ENCODE measurements at places on chromosomes 3 and 15. TPM values are rescaled to one million over a fixed set of nuclear protein-coding genes. Genes with fewer than 3 reads are reported as not detected.
A peak's percentile ranks its signal among the peaks of the same experiment; 100 is the strongest.

CHP1 gene
- 388 TPM for total RNA-seq

ERICH6 gene
- not detected for total RNA-seq

C3orf20 gene
- 0.08 TPM for total RNA-seq

SYNPR gene
- not detected for total RNA-seq

CCR4 gene
- total RNA-seq = 0.69 TPM

DNA sequence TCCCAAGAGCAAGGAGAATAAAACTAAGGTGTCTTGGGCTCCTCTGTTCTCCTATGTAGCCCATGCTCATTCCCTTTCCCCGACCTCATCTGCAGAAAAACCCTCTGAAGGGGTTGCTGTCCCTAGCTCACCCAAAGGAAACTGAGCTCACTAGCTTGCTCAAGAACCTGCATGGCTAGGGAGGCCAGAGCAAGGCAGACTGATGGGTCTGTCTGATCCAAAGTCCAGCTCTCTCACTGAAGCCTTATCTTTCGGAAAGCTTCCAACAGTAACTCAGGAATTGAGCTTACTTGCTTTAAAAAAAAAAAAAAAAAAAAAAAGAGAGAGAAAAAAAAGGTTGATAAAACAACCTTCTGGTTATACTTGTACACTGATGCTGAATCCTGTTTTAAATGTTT lies 141.4 kb upstream of the TOPAZ1 start:
- DNase-seq = no peak
- no peaks in the 10 kb centered on the region for H3K4me1 ChIP-seq
- H3K36me3 ChIP-seq = no peaks in the 10 kb centered on the region
- no peaks in the 10 kb centered on the region for H3K27me3 ChIP-seq
- no peak overlapping the region for H3K4me3 ChIP-seq

GRCh38 chr15:36458411-36458810 lies 121.0 kb upstream of the CDIN1 start:
- H3K36me3 ChIP-seq = no peaks in the 10 kb centered on the region
- no peak for DNase-seq
- no peak overlapping the region for H3K4me3 ChIP-seq
- no peak overlapping the region for H3K27ac ChIP-seq
- H3K4me1 ChIP-seq = no peaks in the 10 kb centered on the region

GRCh38 chr15:52115598-52116427 lies 3.2 kb upstream of the BCL2L10 start:
- H3K4me3 ChIP-seq = no peak overlapping the region
- peak overlapping the region; percentile 36 for H3K27ac ChIP-seq
- H3K4me1 ChIP-seq = peaks cover 5% of the 10 kb centered on the region
- no peaks in the 10 kb centered on the region for H3K27me3 ChIP-seq
- peak; percentile 74 for DNase-seq

DNA sequence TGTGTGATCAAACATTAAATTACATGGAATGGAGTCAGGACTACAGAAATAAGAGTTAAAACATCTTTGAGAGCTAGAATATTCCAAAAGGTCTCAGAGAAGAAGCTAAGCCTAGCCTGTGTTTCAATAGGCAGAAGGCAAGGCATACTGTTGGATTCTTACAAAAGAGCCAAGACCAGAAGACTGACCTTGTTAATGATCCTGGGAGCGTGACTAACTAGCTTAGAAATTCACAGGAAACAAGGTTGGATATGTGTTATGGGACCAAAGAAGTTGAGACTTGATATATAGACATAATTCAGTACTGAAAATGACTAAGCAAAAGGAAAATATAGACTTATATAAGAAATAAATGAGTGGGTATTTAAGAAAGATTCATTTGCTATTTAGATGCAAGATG lies 50.1 kb downstream of the FEZF2 start:
- no peak overlapping the region for H3K27ac ChIP-seq
- H3K4me1 ChIP-seq = no peaks in the 10 kb centered on the region
- no peaks in the 10 kb centered on the region for H3K36me3 ChIP-seq
- no peak for DNase-seq
- no peaks in the 10 kb centered on the region for H3K27me3 ChIP-seq

GRCh38 chr15:88608607-88609181 lies 12.4 kb upstream of the AEN start:
- no peaks in the 10 kb centered on the region for H3K4me1 ChIP-seq
- peaks cover 40% of the 10 kb centered on the region for H3K27me3 ChIP-seq
- H3K4me3 ChIP-seq = no peak overlapping the region
- H3K36me3 ChIP-seq = no peaks in the 10 kb centered on the region

DNA sequence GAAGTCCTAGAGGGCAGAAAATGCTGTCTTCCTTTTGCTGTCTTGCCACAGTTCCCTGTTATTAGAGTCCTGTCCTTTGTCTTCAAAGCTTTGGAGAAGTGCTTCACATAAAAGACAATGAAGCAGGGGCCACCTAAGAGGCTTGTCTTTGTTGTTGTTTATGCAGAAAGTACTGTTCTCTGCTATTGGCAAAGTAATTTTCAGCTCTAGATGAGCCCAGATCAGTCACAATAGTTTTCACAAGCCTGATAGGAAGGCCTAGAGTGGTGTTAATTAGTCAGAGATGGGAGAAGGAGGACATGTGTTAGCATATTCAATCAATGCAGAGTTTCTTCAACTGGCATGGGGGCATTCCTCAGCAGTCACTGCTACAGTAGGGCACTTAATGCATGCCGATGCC lies 300.0 kb downstream of the PTPRG start:
- H3K27ac ChIP-seq = no peak overlapping the region
- H3K4me3 ChIP-seq = no peak overlapping the region
- H3K27me3 ChIP-seq = no peaks in the 10 kb centered on the region
- no peaks in the 10 kb centered on the region for H3K36me3 ChIP-seq
- no peak for DNase-seq
- H3K4me1 ChIP-seq = no peaks in the 10 kb centered on the region

DNA sequence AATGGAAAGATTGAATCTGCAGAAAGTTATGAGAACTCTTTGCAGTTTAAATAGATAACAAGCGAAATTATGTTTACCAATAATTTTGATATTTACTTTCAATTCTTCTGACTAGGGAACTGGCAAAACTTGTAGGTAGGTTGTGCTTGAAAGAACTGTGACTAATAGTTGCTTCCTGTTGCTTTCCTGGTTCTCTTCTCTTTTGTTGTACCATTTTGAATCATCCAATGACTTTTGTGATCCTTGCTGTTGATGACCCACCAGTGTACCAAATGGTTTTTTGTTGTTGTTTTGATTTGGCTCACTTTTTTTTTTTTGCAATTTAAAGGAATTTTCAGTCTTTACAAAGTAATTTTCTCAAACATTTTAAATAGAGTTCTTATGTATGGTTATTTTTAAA lies 64.9 kb upstream of the DCBLD2 start:
- H3K27me3 ChIP-seq = no peaks in the 10 kb centered on the region
- no peak for DNase-seq
- H3K36me3 ChIP-seq = no peaks in the 10 kb centered on the region

- no peak overlapping the region for H3K27ac ChIP-seq
- H3K4me3 ChIP-seq = no peak overlapping the region
- H3K27me3 ChIP-seq = no peaks in the 10 kb centered on the region
Measured at GRCh38 chr3:100868894-100869293, 124.3 kb downstream of the ABI3BP start.

DNA sequence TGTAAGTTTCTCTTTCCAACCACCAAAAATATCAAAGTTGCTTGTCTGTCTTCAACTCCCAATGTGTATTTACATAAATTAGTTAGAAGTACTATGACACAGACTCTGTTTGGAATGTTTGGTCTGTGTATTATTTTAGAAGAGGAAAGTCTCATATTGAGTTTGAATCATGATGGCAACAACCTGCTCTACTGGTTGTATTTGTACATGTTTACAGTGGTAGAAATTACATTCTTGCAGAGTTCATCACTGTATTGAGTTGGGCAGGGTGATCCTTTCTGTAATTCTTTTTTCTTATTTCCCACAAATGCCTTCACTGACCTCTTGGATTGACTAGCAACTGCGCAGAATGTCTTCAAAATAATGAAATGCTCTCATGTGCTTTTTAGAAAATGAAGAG lies 149.6 kb downstream of the CHL1 start:
- DNase-seq = no peak
- H3K4me3 ChIP-seq = no peak overlapping the region
- H3K36me3 ChIP-seq = no peaks in the 10 kb centered on the region
- no peak overlapping the region for H3K27ac ChIP-seq
- H3K4me1 ChIP-seq = no peaks in the 10 kb centered on the region

GRCh38 chr3:188266562-188267274 lies 112.8 kb downstream of the LPP start:
- peak overlapping the region; percentile 2 for H3K27ac ChIP-seq
- H3K4me1 ChIP-seq = peaks cover 18% of the 10 kb centered on the region
- H3K4me3 ChIP-seq = no peak overlapping the region
- no peak for DNase-seq

GRCh38 chr15:90960298-90961091 lies 5.8 kb downstream of the RCCD1 start:
- no peak overlapping the region for H3K4me3 ChIP-seq
- DNase-seq = no peak
- H3K27ac ChIP-seq = no peak overlapping the region
- no peaks in the 10 kb centered on the region for H3K36me3 ChIP-seq
- no peaks in the 10 kb centered on the region for H3K27me3 ChIP-seq

- no peaks in the 10 kb centered on the region for H3K36me3 ChIP-seq
- H3K27ac ChIP-seq = peak overlapping the region; percentile 87
- no peak overlapping the region for H3K4me3 ChIP-seq
- peak; percentile 76 for DNase-seq
Measured at GRCh38 chr15:66617137-66618090, 51.6 kb upstream of the LCTL start.

- no peak for DNase-seq
- H3K4me1 ChIP-seq = no peaks in the 10 kb centered on the region
- H3K36me3 ChIP-seq = no peaks in the 10 kb centered on the region
- H3K27me3 ChIP-seq = no peaks in the 10 kb centered on the region
- H3K27ac ChIP-seq = no peak overlapping the region
- no peak overlapping the region for H3K4me3 ChIP-seq
Measured at GRCh38 chr15:31732726-31733125, 297.6 kb upstream of the CHRNA7 start.

GRCh38 chr3:46400000-46400734 lies 6.7 kb downstream of the CCR5AS start:
- no peaks in the 10 kb centered on the region for H3K27me3 ChIP-seq
- no peak overlapping the region for H3K4me3 ChIP-seq
- no peaks in the 10 kb centered on the region for H3K36me3 ChIP-seq
- DNase-seq = no peak

GRCh38 chr15:66294932-66295235 lies 1.5 kb downstream of the DIS3L start:
- no peak overlapping the region for H3K4me3 ChIP-seq
- H3K27me3 ChIP-seq = no peaks in the 10 kb centered on the region
- H3K36me3 ChIP-seq = no peaks in the 10 kb centered on the region
- no peak for DNase-seq

GRCh38 chr3:41836360-41837134 lies 125.4 kb downstream of the ULK4 start:
- H3K4me1 ChIP-seq = no peaks in the 10 kb centered on the region
- no peak overlapping the region for H3K4me3 ChIP-seq
- no peak for DNase-seq
- no peaks in the 10 kb centered on the region for H3K36me3 ChIP-seq

- no peaks in the 10 kb centered on the region for H3K27me3 ChIP-seq
- H3K36me3 ChIP-seq = no peaks in the 10 kb centered on the region
- H3K27ac ChIP-seq = no peak overlapping the region
- no peak overlapping the region for H3K4me3 ChIP-seq
- no peaks in the 10 kb centered on the region for H3K4me1 ChIP-seq
Measured at GRCh38 chr3:45992821-45993221, 2.8 kb downstream of the FYCO1 start.

DNA sequence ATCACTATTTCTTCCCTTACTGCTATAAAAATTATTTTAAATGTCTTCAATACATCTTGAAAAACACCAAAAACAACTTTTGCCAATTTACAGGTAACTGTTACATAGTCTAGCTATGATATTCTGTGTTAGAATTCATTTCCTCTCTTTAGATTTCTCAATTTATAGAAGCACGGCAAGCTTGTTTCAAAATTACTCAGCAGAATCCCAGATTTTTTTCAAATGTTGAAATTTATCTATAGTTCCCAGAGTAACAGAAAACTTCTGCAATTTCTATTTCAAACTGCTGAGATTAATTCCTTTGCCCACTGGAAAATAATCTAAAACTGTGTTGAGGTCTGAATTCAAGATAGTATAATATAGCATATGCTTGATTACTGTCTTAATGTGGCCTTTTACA lies 41.2 kb downstream of the CCPG1 start:
- H3K27me3 ChIP-seq = no peaks in the 10 kb centered on the region
- no peak for DNase-seq
- H3K36me3 ChIP-seq = no peaks in the 10 kb centered on the region
- H3K4me3 ChIP-seq = no peak overlapping the region
- H3K4me1 ChIP-seq = no peaks in the 10 kb centered on the region
- no peak overlapping the region for H3K27ac ChIP-seq

DNA sequence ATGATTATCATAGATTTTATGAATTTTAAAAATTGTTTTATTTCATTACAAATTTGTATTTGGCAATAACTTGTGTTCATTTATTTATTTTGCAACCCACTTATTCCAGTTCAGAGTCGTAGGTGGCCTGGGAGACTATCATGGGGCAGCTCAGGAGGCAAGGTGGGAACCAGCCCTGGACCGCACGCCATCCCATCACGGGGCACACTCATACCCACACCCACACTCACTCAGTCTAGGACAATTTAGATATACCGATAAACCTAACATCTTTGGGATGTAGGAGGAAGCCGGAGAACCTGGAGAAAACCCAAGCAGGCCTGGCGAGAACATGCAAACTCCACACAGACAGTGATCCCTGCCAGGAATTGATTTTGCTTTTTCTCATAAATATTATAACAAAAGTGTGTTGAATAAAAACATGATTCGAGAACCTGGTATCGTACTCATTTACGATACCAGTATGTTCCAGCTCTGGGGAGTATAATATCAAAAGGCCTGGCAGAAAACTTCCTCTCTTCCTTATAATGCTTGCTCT lies 205.3 kb downstream of the NFKBIZ start:
- H3K27ac ChIP-seq = no peak overlapping the region
- DNase-seq = no peak
- H3K4me3 ChIP-seq = no peak overlapping the region
- H3K27me3 ChIP-seq = no peaks in the 10 kb centered on the region

DNA sequence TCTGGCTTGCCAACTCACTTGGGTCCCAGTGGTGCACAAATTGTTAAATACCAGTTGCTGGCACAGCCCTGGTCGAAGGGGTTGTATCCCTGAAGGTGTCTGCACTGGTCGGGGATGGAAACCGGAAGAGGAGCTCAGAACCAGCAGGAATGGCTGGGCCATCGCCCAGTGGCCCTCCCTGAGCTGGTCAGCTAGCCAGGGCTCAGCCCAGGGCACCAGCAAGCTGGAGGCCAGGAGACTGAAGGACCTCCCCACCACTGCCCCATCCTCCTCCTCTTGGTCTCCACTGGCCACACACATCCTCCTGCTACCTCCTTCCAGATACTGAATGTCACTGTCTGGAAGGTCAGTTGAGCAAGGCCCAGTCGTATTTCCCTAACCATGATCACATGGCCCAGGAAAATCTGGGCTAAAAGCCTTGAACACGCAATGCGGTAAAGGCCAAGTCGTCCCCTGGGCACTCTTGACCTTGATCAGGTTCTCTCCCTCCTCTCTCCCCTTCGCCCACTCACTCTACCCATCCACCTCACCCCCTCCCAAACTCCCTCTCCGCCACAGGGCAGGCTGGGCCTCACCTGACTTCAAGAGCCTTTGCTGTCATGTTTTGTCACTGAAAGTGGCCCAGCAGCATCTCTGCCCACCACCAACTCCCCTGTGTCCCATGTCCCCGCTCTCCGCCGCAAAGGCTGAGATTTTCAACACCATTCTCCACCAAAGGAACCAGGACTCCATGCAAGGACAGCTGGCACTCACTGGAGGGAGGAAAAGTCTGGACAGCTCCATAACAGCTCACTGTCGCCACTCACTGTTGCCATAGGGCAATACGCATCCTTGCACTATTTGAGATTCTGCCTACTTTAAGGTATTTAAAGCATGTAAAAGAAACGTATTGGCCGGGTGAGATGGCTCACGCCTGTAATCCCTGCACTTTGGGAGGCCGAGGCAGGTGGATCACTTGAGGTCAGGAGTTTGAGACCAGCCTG lies 12.1 kb downstream of the ZDHHC19 start:
- H3K27ac ChIP-seq = no peak overlapping the region
- H3K36me3 ChIP-seq = no peaks in the 10 kb centered on the region
- no peaks in the 10 kb centered on the region for H3K27me3 ChIP-seq

All from colonic mucosa (tissue), 4 donors.